ENCODE measurements at places on chromosomes 7 and 10.

- DNase-seq, result peak; percentile 18
These were observed 31.2 kb downstream of the ZNF467 start for GRCh38 chr7:149742075-149742701.

DNA sequence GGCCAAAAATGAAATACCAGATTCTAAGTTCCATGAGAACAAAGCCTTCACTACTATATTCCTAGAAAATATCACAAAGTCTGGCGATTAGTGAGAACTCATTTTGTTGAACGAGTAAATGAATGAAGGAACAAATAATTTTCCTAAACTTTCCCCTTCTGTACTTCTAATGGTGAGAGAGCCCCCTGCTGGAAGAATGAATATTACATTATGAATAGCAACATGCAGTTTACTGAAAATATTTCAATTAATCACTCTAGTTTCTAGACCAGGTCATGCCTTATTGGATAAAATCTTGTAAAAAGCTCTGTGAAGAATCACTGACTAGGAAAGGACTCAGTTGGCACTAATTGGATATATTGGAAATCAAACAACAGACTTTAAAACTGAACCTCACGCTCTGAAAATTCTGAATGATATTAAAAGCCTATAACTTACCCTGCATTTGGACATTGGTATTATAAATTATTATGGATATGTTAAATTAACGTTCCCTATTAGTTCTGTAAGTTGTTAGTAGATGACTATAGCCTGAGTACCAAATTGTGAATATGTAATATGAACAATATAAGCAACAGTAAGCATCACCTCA is 32.4 kb upstream of the MTPN start:
- no peak for DNase-seq

- DNase-seq, result no peak
These were observed 281.6 kb upstream of the ZMIZ1 start for GRCh38 chr10:78787125-78787524.

- DNase-seq, result no peak
These were observed 498.1 kb downstream of the PLXNA4 start for GRCh38 chr7:132077971-132078685.

DNA sequence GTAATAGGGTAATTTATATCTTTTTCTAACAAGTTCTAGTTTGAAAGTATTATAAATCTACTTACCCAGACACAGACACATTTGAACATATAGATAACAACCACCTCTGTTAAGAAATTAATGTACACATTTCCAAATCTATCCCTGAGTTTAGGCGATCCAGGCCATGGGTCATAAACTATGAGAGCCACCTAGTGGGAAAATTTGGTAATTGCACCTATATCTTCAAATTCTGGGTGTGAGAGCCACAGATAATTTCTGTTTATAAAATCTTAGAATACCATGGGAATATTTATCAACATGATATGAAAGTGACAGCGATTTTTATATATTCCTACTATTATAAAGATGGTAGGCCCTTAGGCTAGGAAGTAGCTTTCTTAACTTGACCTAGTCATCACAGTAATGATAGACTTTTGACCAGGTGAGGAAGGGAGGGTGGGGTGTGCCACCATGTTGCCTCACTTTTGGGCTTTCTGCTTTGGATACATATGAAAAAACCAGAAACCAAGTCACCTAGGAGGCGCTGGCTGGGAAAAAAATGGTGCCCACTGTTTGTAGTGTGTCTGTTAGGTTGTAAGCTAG is 8.0 kb upstream of the EPHA1 start:
- no peak for DNase-seq

- DNase-seq, result no peak
These were observed 87.9 kb upstream of the GTF2I start for GRCh38 chr7:74569501-74570075.

DNA sequence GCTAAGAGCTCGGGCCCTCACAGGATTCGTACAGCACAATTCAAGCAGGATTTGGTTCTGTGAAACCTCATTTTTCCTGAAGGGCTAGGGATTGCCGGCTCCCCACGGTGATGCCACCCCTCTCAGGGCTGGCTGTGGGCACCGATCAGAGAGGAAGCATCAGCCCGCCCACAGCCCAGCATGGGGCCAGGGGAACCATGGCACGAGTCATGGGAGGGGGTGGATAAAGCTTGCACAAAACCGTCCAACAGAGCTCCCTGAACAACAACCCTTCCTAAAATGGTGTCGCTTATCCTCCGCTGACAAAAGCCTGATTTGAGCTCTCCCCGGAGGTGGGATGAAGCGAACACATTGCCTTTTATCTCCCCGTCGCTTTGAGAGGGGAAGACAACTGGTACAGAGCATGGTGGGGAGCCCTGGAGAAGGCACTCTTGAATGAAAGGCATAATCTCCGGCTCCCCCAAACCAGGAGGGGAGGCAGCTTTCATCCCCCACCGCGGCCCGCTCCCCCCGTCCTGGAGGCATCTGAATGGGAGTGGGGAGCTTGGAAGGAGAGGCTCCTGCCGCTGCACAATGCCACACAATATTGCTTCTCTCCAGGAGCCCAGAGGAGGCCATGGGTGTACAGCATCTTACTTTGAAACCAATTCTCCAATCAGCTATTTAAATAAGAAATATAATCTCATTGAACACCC is 144.0 kb downstream of the RPS24 start:
- no peak for DNase-seq
